ENCODE measurements at places on chromosomes 13 and 19.

GRCh38 chr19:23263870-23264590 is 13.8 kb upstream of the ZNF724 start:
- no peak for DNase-seq

DNA sequence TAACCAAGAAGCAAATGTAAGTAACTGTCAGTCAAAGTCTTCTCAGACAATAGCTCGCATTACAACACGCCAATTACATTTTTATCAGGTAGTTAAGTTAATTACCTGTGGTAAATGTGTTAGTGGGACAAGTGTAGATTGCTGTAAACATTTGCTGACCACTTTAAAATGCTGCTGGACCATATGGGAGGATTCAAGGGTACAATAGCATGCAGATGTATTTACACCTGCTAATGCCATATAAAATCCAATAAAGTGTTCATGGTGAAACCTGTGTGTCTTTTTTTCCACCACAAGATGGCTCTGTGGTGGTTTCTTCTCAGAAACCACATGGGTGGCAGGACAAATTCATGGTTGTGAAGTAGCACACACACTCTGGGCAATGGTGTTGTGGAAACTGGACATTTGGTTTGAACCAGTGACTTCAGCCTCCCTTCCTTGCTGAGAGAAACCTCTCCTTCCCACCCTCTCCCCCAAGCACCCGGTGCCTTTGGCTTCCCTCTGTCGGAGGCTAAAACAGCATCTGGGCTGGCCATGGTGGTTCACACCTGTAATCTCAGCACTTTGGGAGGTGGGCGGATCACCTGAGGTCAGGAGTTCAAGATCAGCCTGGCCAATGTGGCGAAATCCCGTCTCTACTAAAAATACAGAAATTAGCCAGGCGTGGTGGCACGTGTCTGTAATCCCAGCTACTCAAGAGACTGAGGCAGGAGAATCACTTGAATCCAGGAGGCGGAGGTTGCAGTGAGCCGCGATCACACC is 18.1 kb upstream of the GTF3A start:
- peak; percentile 35 for DNase-seq

DNA sequence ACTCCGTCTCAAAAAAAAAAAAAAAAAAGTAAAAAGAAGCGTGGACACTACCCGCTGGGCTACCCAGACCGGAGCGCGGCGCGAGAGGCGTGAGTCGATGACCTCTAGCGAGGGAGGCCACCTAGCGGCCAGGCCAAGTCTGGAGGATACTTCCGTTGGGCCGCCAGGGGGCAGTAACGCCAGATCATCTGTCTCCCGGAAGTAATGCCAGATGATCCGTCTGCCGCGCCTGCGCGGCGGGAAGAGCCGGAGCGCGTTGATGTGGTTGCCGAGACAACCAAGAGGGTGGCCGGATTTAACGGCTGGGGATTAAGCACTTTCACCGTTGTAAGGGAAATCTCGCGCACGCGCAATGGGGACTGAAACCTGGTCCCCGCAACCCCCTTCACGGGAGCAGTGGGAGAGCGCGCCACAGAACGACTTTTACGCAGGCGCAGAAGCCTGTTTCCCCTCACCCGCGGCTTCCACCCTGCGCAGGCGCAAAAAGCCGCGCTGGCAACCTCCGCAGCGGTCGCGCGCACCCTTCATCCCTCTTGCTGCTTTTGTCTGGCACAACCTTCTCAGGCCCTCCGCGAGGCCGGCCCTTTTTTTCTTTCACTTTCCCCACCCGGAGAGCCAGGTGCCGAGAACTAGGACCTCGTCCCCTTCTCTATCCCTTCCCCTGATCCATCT is 1.0 kb upstream of the U2AF2 start:
- DNase-seq: peak; percentile 98

DNA sequence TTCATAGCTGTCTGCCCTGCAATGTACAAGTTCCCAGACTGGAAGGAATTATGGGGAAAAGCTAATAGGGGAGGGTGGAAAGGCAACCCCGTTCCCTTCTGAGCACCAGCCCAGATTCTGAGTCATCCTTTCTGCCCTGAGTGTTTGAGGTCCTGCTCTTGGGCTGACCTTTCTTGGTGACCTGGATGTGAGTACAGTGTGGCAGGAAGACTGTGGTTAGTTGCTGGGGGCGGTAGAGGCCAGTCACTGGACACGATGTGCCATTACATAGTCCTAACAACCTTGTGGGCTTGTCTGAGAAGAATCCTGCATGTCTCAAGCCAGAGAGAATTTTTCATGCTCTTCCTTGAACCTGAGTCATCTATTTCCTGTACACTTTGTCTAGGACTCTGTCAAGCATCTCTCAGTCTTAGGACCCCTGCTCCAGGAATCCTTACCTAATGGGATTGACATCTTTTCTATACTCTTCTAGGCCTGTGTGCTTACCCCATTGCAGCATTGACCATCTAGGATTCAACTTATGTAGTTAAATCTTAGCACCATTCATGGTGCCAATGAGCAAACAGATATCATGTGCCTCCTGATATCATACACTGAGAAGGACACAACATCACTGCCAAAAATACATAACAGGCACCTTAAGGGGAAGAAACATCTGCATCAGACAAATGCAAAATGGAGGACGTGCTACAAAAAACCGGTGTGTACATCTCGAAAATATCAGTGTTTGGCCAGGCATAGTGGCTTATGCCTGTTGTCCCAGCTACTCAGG is 8.1 kb upstream of the ANGPTL4 start:
- peak; percentile 100 for DNase-seq

DNA sequence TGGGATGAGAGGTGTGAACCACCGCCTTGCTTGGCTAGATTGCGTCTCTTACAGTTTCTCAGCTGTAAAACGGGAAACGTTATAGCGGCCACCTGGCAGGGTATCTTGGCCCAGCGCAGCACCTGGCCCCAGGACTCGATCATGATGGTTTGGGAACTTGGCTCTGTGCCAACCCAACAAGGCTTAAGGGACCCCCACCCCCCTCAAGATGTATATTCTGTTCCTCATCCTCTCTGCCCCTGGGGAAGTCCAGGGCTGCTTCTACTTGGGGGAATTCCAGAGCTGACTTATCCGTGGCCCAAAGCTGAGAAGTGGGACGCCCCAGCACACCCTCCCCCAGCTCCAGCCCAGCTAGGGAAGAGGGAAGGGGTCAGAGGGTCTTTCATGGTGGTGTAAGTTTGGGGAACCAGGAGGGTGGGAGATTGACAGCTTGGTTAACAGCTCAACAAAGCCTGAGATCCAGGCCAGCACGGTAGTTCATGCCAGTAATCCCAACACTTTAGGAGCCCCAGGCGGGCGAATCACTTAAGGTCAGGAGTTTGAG is 695 bp downstream of the ICAM1 start:
- no peak for DNase-seq

GRCh38 chr13:82356667-82357410 is 1525.4 kb downstream of the SLITRK1 start:
- peak; percentile 27 for DNase-seq

- DNase-seq: no peak
Measured at GRCh38 chr13:39020853-39021462, 16.9 kb downstream of the PROSER1 start.

- DNase-seq: no peak
Measured at GRCh38 chr19:40525234-40526051, 51.2 kb upstream of the SHKBP1 start.

DNA sequence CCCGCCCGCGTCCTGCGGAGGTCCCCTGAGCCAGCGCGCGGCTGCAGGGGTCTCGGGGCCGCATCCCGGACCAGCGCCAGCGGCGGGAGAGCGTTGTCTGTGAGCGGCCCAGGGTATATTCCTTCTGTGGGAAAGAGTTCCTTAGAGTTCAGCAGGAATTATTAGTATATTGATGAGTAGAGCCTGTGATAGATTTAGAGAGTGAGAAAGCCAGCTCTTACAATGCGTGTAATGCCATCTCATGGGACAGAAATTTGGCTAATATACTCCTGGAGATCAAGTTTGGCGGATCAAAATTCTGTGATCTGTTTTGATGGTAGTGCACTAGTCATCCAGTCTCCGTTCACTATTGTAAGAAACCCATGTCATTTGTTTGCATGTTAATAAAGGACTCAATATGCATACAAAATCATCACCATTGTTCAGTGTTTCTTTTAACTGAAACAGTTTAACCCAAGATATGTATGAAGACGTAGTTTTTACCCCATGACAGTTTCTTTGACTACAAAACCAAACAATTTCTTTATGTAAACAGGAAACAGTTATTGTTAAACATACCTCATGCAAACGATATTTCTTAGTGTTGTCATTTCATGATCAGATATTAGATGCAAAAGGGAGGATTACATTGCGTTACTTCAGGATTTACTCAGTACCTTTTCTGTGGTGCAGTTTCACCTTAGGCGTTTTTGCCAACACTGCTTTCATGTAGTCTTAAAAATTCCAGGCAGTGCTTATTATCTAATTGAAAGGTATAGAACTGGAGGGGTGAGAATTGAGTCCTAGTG is 9.9 kb downstream of the TNFRSF19 start:
- no peak for DNase-seq

GRCh38 chr13:97945342-97945741 is 8.1 kb upstream of the IPO5 start:
- DNase-seq: no peak

GRCh38 chr19:5036698-5037563 is 68.0 kb downstream of the KDM4B start:
- DNase-seq: no peak

- peak; percentile 94 for DNase-seq
Measured at GRCh38 chr19:45376045-45376724, 5.8 kb upstream of the ERCC2 start.

DNA sequence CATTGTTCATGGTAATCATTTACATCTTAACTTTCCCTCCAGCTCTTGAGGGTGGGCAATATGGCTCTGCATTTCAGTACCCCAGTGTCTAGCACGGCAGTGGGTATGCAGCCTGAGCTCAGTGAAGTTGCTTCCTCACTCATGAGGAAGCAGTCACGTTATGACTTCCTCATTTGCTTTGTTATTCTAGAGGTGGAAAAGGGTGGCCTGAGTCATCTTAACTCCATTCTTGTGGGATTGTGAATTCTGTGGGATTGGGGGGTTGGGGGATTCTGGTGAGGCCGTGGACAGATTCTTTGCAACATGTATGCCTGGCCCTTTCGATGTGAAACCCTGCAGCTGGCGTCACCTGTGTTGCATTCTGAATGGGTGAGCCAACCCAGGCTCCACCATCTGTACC is 406.7 kb upstream of the ZNF507 start:
- DNase-seq: no peak

- DNase-seq: peak; percentile 72
Measured at GRCh38 chr13:33639158-33639557, 178.8 kb upstream of the RFC3 start.

GRCh38 chr19:12774588-12775555 is at the start of gene HOOK2:
TSS of gene HOOK2 (minus strand) at chr19:12775552. CDS start at chr19:12775449, 103 bp downstream.
- no peak for DNase-seq

DNA sequence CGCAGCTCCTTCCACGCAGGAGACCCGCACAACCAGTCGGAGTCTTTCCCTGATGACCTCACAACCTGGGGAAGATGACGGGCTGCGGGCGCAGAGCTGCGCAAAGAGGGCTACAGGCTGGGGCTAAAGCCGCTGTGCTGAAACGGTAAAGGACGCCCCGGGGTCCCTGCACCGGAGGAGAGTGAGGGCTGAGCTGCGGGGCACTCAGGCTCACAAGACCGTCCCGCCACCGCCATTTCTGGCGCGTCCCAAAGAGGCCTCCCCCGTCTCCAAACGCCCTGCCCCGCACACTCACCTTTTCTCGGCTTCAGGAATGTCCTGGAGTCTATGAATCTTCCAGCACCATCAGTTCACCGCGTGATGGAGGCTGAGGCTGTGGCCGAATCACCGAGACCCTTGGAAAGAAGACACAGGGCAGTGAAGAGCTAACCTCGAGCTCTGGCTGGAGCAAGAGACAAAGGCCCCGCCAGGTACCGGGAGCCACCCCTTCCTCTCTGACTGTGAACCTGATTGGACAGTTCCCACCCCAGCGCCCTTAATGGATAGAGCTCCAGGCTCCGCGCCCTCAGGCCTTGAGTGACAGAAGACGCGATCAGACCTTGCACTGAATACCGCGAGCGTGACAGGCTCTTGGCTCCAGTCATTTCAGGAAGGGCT is 41.8 kb upstream of the ZNF429 start:
- DNase-seq: no peak

GRCh38 chr19:33946535-33947264 is 150.0 kb downstream of the KCTD15 start:
- DNase-seq: no peak

GRCh38 chr19:37931881-37932655 is 25.1 kb downstream of the SIPA1L3 start:
- DNase-seq: peak; percentile 86

- DNase-seq: no peak
Measured at GRCh38 chr19:33868076-33868735, 71.5 kb downstream of the KCTD15 start.

- DNase-seq: no peak
Measured at GRCh38 chr19:33819880-33820781, 23.5 kb downstream of the KCTD15 start.

DNA sequence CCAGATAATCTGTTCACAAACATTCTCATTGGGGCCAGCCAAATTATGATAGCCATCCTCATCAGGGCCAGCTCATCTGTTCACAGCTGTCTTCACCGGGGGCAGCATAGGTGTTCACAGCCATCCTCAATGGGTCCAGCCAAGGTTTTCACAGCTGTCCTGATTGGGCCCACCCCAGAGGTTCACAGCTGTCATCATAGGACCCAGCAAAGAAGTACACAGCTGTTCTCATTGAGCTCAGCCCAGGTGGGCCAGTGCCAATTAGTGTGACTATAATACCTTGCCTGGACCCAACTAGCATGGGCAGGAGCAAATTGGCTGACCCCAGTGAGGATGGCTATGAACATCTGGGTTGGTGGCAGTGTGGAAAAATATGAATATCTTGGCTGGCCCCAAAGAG is 1166.0 kb downstream of the UQCRFS1 start:
- no peak for DNase-seq

- DNase-seq: no peak
Measured at GRCh38 chr19:54337858-54338230, 1.1 kb downstream of the LILRA4 start.

DNA sequence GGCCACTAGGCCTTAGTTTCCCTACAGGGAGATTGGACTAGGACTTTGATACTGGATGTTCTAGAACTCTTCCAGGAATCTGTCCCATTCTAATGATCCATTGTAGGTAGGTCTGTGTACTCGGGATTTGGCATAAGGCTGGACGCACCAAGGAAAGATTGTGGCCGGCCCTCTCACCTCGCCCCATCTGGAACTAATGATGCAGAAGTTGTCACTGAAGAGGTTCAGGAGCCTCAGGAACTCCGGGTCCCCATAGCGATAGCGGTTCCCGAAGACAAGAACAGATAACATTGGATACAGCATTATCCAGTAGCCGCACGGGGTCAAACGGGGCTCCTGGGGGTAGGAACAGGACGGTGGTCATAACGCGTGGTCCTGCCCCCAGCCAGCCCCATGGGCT is 11.2 kb downstream of the EGLN2 start:
- no peak for DNase-seq
